Fibroblast of lung (primary cell): ENCODE measurements at places on chromosomes 5 and 9.

DNA sequence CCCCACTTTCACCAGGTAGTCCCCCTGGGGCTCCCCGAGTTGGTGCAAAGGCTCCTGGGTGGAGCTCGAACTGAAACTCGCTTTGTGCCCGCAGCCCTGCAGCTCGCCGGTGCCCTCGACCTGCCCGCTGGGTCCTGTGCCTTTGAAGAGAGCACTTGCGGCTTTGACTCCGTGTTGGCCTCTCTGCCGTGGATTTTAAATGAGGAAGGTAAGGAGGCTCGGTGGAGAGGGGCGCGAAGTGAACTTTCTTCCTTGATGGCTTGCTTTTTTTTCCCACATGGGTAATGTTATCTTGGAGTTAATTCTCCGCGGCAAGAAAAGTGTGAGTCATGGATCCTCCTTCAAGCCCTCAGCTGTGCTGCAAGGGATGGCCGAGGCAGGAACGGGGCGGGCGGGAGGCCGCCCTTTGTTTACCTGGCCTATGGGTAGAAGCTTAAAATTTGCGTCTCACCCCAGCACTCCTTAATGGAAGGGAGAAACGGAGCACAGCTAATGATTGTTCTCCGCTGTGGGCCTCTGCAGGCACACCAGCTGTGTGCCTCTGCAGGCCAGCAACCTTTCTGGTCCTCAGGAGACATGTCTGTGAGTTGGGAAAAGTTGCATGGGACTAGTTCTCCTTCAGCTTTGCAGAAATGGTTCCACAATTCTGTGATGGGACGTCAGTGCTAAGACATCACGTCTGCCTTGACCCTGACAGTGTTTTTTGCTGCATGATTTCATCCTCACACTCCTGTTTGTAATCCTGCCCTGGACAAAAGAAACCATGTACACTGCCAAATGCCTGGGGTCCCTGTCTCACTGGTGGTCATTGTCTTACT, 1.1 kb downstream of the MAMDC2 start:
- DNase-seq, result peak; percentile 67

GRCh38 chr5:171480239-171480638, 60.8 kb downstream of the FGF18 start:
- no peak for DNase-seq

DNA sequence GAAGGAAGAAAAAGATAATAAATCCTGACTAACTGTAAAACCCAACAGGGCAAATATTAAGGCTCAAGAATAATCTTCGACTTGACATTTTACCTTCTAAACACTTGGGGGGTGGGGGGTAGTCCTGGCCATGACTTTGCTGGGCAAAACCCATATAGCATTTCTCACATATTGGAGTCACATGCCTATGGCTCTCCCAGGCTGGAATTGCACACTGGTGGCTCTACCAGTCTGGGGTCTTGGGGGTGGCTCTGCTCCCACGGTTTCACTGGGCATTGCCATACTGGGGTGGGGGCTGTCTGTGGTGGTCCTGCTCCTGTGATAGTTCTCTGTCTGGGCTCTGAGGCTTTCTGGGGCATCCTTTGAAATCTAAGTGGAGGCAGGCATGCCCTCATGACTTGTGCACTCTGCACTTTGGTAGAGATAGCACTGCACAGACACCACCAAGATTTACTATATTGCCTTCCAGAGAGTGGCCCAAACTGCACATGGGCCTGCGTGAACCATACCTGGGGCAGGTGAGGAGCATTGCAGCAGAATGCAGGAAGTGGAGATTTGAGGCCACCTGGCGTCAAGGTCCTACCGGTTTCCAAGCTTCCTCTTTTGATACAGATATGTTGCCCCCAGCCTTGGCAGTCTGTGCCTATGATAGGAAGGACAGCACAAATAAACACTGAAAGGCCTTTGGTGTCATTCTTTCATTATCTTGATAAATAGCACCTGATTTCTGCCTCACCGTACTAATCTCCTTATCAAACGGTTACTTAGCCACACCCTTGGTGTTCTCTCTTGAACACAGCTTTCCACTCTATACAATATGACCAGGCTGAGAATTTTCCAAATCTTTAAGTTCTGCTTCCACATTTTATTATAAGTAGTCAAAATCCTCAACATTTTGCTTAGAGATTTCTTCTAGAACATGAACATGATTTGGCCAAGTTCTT, 29.8 kb downstream of the BAAT start:
- no peak for DNase-seq

- DNase-seq, result peak; percentile 48
Measured at GRCh38 chr5:109863752-109864151, 174.0 kb downstream of the MAN2A1 start.

GRCh38 chr9:115808695-115809094, 344.9 kb upstream of the PAPPA start:
- DNase-seq, result peak; percentile 76

DNA sequence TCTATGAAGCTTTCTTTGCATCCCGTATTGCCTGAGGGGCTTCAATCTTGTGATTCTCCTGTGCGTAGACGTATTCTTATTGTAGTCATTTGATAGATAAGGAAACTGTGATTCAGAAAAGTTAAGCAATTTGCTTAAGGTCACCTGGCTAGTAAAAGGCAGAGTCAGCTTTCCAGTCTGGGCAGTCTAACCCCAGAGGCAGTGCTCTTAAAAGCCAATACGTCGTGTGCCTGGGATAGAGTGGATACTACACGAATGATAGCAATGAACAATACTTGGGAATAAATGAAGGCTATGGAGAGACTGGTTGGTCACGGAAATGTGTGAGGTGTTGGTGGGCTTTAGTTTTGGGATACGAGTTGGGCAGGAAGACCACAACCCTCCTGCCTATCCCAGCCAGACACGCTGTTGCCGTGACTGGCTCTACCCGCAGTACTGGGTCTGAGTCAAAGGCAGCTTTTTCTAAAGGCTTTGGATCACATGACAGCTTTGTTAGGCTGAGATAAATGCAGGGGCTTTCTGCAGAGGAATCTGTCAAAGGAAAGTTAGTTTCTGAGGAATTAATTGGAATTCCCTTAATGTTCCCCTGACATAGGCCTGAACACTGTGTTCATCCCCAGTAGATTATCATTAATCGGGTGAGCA, 302.6 kb downstream of the KIF4B start:
- no peak for DNase-seq

GRCh38 chr5:179680780-179681401, at the start of gene CBY3:
TSS of gene CBY3 (minus strand) at chr5:179681034. CDS start at chr5:179680918, 116 bp downstream.
- no peak for DNase-seq

DNA sequence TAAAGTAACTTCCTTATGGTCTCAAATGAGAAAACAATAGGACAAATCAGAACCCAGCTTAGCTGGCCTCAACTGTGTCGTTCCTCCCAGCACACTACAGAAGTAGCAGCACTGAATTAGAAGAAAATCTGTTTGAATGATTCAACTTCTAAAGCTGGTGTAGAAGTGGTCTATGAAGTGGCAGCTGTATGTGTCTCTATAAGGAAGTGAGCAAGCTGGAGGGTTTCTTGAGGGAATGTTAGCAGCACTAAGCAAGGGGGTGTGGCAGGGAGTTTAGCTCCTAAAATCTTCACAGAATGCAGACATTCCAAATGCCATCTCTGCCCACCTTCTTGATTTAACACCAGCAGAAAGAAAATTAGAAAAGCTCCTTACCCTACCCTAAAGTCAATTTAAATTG, 4.1 kb downstream of the KLF9 start:
- peak; percentile 69 for DNase-seq

- DNase-seq, result peak; percentile 81
Measured at GRCh38 chr5:124995421-124995820, 249.0 kb upstream of the ZNF608 start.

DNA sequence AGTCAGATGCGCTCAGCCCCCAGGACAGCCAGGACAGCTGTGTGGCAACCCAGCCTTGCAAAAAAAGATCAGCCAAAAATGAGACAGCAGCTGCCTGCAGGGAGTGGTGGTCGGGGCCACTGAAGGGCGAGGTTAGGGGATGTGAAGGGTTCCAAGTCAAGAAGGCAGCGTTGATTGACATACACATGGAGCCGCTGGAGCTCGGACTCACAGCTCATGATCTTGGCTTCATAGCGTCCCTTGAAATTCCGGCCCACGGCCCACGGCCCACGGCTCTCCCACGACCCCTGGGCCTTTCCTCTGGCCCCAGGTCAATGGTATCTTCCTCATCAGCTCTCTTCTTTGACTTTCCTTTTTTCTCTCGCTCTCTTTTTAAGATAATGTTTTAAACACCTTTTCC, 390.0 kb upstream of the IRX4 start:
- DNase-seq, result no peak

GRCh38 chr5:622359-622758, 10.2 kb downstream of the CEP72 start:
- no peak for DNase-seq

DNA sequence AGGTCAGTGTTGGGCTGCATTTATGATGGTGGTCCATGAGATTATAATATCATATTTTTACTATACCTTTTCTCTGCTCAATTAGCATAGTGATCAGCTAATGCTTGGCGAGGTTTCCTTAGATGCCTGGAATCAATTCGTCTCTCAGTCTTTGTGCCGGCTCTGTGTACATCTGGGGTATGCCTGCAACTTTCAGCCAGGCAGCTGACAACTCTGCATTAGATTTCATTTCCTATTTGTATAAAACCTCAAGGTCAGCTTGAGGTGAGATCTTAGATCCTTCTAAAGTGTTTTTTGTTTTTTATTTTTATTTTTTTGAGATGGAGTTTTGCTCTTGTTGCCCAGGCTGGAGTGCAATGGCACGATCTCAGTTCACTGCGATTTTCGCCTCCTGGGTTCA, 86.8 kb downstream of the MELK start:
- DNase-seq, result no peak

- DNase-seq, result peak; percentile 18
Measured at GRCh38 chr9:99253772-99254431, 31.8 kb downstream of the SEC61B start.

- no peak for DNase-seq
Measured at GRCh38 chr9:72228282-72228681, 79.0 kb downstream of the GDA start.

GRCh38 chr9:106717686-106718085, 145.3 kb upstream of the ZNF462 start:
- peak; percentile 87 for DNase-seq

DNA sequence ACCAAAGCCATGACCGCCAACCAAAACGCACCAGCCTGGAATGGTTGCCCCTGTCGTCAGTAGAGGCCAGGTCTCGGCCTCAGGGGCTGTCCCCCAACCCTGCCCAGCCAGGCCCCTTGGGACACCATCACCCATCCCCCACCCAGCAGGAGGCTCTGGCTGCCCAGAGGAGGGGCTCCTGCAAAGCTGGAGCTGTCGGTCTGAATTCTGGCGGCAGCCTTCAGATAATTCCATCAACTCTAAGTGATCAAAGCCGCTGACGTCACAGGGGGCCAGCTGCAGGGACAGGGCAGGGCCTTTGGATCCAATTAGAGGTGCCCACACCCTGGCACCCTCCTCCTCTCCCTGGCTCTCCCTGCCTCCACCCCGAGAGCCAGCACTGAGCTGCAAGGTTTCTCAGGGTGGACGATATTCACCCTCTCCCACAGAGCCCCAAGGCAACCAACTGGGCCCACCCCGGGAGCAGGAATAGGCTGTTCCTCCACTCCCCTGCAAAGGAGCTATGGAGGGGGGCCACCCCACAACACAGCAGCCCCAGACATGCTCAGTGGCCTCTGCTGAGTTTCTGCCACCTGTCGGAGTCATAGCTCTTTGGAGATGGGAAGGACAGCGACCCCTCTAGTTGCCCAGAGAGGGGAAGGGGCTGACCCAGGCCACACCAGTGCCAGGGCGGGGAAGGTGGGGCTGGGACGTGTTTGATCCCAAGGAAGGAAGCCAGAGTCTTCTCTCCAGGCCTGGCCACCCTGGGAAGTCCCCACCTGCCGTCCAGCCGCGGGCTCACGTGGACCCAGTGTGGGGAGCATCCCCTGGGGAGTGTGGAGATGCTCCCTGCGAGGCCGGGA, 78.4 kb downstream of the NTNG2 start:
- no peak for DNase-seq

DNA sequence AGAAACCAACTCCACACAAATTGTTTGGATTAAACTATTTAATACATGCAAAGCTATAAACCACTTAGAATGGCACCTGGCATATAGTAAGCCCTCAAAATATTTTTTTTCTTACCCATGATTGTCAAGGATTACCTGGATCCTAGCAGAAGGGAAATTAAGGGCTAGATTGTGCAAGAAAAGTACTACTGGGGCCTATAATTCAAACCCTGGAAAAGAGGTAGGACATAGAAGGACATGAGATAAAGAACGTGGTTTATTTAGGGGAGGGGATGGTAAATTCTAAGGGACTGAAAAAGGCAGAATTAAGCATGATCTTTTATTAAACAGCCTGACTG, 14.9 kb upstream of the ARL15 start:
- DNase-seq, result no peak

DNA sequence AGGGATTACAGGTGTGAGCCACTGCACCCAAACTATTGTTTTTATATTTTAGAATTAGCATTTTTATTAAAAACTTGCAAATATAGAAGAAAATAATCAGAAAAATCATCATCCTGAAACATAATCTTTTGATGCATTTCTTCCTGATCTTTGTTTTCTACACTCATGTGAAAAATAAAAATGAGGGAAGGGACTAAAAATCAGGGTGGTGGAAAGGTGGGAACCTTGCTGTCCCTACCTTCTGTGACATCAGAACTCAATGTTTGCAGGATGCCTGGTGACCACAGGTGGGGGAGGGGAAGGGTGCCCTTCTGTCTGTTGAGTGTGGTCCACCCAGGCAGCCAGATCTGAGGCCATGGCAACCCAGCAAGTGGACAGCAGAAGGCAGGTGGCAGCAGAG, at the start of gene SMIM23:
SMIM23 (plus strand) TSS at position 301 of the 400 bp plus-strand sequence; CDS start at position 356, 55 bp downstream.
- DNase-seq, result no peak

- peak; percentile 76 for DNase-seq
Measured at GRCh38 chr9:94681508-94681907, 42.2 kb upstream of the FBP1 start.

- peak; percentile 75 for DNase-seq
Measured at GRCh38 chr9:19149230-19149629, 21.9 kb upstream of the PLIN2 start.

GRCh38 chr5:58040846-58041245, 419.0 kb downstream of the PLK2 start:
- no peak for DNase-seq

DNA sequence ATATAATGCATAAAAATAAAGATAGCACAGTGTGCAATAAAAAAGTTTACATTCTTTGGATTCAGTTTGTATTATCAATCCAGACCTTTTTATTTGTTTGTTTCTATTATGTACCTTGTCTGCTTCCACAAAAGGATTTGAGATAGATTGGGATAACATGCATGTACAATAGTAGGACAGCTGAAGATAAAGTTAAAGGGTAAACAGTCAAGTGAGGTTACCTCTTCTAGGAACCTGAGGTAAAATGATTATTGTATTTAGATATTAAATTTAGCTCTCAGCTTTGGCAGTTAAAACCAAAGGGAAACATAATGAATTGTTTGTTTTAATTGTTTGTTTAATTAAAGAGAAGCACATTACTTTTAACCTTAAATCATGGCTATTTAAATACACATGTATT, 81.7 kb downstream of the ZCCHC7 start:
- DNase-seq, result no peak

- no peak for DNase-seq
Measured at GRCh38 chr5:10565785-10566542, 2.1 kb downstream of the ANKRD33B start.
